ENCODE measurements at places on chromosomes 5 and 9. TPM values are rescaled to one million over a fixed set of nuclear protein-coding genes. Genes with fewer than 3 reads are reported as not detected.

- no peaks in the 10 kb centered on the region for H3K27me3 ChIP-seq
- DNase-seq, result no peak
- peaks cover 40% of the 10 kb centered on the region for H3K4me1 ChIP-seq
- no peak overlapping the region for H3K27ac ChIP-seq
- H3K4me3 ChIP-seq, result no peak overlapping the region
- H3K36me3 ChIP-seq, result no peaks in the 10 kb centered on the region
Observed at GRCh38 chr9:21688108-21689102, 114.0 kb upstream of the MTAP start.

DNA sequence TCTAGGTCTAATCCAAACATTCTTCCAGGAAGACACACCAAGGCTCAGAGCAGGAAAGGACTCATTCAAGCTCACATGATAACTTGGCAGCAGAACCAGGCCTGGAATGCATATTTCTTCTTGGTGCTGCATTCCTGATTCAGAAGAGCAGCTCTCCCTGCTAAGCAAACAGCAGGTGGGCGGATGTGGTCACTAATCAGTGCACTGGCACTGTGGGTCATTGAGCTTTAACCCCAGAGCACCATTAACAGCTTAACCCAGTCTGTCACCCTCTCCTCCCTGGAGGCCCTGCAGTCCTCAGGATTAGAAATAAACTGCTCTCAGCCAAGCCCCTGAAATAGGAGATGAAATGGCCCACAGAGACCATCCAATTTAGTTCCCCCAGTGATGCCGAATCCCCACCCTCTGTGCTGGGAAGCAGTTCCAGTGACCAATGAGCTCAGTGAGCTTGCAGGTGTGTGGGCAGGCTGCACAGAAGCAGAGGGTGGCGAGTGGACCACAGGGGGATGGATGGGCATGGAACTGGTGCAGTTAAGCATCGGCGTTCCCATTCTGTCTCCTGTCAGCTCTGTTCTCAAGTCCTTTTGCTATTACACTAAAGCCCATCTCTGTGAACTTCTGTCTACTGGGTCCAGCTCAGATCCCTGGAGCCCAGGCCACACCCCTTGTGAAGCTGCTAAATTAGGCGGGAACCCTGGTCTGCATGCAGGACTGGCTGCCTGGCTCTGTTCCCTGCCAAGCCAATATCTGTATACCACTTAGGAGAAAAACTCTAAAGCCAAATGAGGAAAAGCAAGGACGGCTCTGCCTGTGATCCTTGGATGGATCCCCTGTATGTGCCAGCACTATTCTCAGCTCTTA is 16.6 kb upstream of the MEGF9 start:
- no peaks in the 10 kb centered on the region for H3K27me3 ChIP-seq
- H3K36me3 ChIP-seq, result no peaks in the 10 kb centered on the region
- no peak overlapping the region for H3K4me3 ChIP-seq
- H3K27ac ChIP-seq, result no peak overlapping the region
- DNase-seq, result no peak

DDX41 gene
- total RNA-seq, result 143 TPM

F2RL1 gene
- total RNA-seq, result 2.9 TPM

DNA sequence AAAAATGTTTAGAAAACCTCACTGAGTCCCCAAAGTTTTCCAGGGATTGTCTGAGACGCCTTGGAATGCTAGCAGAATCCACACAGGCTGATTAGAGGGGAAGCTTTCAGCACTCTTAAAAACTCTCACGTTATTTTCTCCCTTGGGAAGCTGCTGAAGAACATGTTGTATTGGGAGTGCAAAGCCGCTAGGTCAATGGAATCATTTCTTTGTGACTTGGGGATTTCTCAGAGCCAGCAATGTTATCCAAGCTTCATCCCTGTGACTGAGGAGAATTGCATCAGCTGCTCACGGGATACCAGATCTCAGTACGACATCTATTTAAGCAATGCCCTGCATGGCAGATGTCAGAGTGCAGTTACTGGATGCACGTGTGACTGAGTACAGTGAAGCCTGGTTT is 426.4 kb upstream of the MPDZ start:
- H3K27ac ChIP-seq, result no peak overlapping the region
- H3K27me3 ChIP-seq, result no peaks in the 10 kb centered on the region
- H3K4me1 ChIP-seq, result no peaks in the 10 kb centered on the region
- no peaks in the 10 kb centered on the region for H3K36me3 ChIP-seq

ELOVL7 gene
- 0.34 TPM for total RNA-seq

DNA sequence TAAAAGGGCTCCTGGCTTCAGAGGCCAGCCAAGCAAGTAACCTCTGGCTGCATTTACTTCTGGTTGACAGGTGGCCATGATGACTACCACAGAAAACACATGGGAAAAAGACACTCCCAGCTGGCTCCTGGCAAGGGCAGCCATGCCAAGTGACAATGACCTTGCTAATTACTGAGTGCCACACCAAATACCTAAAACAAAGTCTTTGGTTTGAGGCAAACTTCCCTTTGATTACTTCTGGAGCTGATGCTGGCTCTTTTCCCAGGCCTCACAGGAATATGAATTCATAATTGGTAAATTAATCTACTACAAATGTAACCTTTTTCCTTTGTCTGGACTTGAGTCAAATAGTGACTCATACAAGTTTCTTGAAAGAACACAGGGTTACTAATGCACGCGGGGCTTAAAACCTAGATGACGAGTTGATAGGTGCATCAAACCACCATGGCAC is 61.0 kb downstream of the LPAR1 start:
- DNase-seq, result no peak
- no peaks in the 10 kb centered on the region for H3K4me1 ChIP-seq
- H3K36me3 ChIP-seq, result no peaks in the 10 kb centered on the region
- H3K27me3 ChIP-seq, result no peaks in the 10 kb centered on the region

FAT2 gene
- total RNA-seq, result not detected

DNA sequence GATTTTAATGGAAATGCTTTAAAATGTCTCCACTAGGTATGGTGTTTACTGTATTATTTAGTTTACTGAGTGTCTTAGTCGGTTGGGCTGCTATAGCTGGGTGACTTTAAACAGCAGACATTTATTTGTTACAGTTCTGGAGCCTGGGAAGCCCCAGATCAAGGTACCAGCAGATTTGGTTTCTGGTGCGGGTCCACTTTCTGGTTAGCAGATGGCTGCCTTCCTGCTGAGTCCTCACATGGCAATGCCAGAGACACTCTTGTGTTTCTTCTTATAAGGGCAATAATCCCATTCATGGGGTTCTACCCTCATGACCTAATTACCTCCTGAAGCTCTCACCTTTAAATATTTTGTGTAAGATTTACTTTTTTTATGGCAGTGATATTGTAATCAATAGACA is 715 bp upstream of the OR1J4 start:
- no peaks in the 10 kb centered on the region for H3K36me3 ChIP-seq
- no peak for DNase-seq
- peaks cover 21% of the 10 kb centered on the region for H3K27me3 ChIP-seq
- H3K27ac ChIP-seq, result no peak overlapping the region

DNA sequence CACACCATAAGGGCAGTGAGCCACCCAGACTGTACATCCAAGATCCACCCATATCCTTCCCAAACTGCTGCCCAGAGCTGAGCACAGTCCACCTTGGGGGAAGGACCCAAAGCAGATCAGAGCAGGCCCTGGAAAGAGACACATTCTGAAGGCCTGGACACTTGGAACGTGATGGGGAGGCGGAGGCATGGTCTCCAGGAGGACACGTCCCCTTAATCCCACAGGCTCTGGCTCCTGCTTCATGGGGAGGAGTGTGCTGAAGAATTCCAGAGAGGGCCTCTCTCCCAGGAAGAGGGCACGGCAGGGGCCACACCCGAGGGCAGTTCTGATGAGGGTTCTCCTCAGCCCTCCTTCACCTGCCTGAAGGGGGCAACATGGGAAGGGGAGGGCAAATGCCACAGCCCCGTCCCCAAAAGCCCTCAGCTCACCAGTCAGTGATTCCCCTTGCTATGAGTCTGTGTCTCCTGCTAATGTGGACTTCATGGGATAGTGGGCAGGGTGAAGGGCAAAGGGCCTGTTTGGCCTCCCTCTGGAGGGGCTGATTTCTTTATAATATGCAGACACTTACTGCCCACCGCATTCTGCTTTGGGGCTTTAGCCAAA is 276.8 kb downstream of the ENC1 start:
- no peak overlapping the region for H3K4me3 ChIP-seq
- no peak for DNase-seq
- H3K27ac ChIP-seq, result no peak overlapping the region
- peaks cover 1% of the 10 kb centered on the region for H3K27me3 ChIP-seq

- peaks cover 66% of the 10 kb centered on the region for H3K27me3 ChIP-seq
- DNase-seq, result no peak
- H3K4me3 ChIP-seq, result peak overlapping the region; percentile 8
- H3K4me1 ChIP-seq, result peaks cover 22% of the 10 kb centered on the region
- H3K27ac ChIP-seq, result no peak overlapping the region
Observed at GRCh38 chr9:972501-973294, 3.8 kb upstream of the DMRT3 start.

- no peak for DNase-seq
- no peak overlapping the region for H3K4me3 ChIP-seq
- no peak overlapping the region for H3K27ac ChIP-seq
- H3K27me3 ChIP-seq, result no peaks in the 10 kb centered on the region
- no peaks in the 10 kb centered on the region for H3K36me3 ChIP-seq
Observed at GRCh38 chr9:70902692-70903131, 218.7 kb downstream of the TRPM3 start.

DNA sequence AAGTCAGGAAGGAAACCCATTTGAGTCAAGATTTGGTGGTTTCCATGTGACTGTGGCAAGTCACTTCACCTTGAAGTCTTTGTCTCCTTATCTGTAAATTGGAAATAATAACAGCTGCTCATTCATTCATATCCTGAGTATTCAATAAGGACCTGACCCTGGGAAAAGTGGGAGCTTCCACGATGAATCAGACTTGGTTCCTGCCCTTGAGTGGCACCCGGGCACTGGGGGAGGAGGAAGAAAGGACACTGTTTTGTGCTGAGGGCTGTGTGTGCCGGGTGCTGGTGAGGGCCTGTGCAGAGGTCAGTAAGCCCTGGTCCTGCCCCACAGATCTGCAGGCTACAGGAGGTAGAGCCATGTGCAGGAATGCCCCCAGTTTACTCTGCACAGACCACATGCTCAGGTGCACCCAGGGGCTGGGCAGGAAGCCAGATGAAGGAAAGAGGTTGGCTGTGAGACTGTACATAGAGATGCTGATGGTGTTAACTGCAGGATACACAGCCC is 6.8 kb downstream of the NDST1 start:
- H3K4me3 ChIP-seq, result no peak overlapping the region
- H3K27ac ChIP-seq, result no peak overlapping the region
- H3K36me3 ChIP-seq, result no peaks in the 10 kb centered on the region
- no peaks in the 10 kb centered on the region for H3K27me3 ChIP-seq
- H3K4me1 ChIP-seq, result no peaks in the 10 kb centered on the region
- DNase-seq, result no peak

DNA sequence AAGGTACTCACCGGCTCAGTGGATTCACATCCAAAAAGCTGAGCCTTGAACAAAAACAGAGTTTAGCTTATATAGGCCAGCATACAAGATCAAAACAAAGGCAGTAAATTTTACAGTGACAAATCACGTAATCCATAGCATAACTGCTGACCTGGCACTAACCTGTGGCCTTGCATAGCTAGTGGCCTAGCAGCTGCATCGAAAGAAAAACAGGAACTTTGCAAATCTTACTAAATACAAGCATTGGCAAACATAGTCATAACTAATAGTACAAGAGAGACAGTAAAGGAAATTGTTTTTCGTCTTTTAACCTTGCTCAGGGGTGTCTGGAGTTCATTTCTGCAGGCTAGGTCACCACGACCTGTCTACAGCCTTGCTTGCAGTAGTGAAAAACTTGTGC is 4.8 kb downstream of the HSDL2 start:
- H3K36me3 ChIP-seq, result no peaks in the 10 kb centered on the region
- no peak overlapping the region for H3K4me3 ChIP-seq
- H3K27me3 ChIP-seq, result no peaks in the 10 kb centered on the region
- no peak for DNase-seq
- H3K4me1 ChIP-seq, result peaks cover 16% of the 10 kb centered on the region

NMUR2 gene
- not detected for total RNA-seq

DNA sequence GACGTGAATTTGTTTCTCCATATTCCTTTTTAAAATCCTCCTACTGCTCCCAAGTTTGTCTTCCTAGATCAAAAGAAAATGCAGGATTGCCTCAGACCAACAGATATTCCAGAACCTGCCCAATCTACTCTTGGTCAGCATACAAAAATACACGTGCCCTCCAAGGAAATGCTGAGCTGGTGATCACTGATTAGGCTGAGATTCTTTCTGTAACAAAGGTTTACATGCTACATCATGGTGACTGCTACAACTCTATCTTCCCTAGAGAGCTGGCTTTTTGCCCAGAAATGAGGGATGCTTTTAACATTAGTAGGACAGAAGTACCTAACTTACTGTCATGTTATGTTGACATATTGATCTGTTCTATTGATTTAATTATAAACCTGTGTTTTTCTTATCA is 35.5 kb downstream of the OR2Y1 start:
- H3K36me3 ChIP-seq, result no peaks in the 10 kb centered on the region
- peaks cover 4% of the 10 kb centered on the region for H3K27me3 ChIP-seq
- H3K4me3 ChIP-seq, result no peak overlapping the region
- H3K4me1 ChIP-seq, result no peaks in the 10 kb centered on the region
- no peak overlapping the region for H3K27ac ChIP-seq

DNA sequence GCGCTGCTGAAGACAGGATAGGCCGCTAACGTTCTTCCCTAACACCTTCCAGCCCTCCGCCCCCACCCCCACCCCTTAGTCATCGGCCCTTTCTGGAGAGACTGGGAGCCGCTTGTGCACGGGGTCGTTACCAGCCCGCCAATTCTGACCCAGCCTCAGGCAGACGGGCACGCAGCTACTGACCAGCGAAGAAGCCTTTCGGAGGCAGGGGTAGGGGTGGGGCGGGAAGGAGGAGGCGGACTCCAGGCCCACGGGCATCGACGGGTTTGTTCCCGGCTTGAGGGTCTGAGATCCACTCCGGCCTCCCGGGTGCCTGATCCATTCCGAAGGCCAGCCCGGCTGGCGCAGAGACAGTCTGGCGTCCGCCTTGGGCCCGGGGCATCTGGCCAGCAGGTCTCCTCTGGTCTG is 729 bp upstream of the HAND1 start:
- H3K4me1 ChIP-seq, result peaks cover 49% of the 10 kb centered on the region
- no peak overlapping the region for H3K4me3 ChIP-seq
- H3K27me3 ChIP-seq, result peaks cover 81% of the 10 kb centered on the region
- no peak overlapping the region for H3K27ac ChIP-seq

GRCh38 chr5:107388141-107388861 is 282.4 kb downstream of the EFNA5 start:
- H3K4me1 ChIP-seq, result peaks cover 27% of the 10 kb centered on the region
- H3K4me3 ChIP-seq, result no peak overlapping the region
- no peaks in the 10 kb centered on the region for H3K36me3 ChIP-seq
- H3K27me3 ChIP-seq, result no peaks in the 10 kb centered on the region

DNA sequence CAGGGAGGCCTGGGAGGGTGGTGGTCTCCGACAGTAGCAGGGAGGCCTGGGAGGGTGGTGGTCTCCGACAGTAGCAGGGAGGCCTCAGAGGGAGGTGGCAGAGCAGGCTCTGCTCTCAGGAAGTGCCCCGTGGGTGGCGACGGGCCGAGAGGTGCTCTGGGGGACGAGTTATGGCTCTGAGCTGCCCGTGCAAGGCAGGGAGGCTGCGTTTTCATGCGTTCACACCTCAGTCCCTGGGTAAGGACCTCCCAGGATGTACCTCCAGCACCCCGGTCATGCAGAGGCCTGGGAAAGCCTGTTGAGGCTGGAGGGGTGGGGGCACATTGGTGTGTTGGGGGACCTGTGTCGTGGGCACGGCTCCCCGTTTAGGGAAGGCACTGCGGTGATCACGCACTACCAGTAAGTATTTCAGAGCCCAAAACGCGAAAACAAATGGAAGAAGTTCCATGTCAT is 37.4 kb upstream of the CLPTM1L start:
- H3K36me3 ChIP-seq, result no peaks in the 10 kb centered on the region
- H3K4me3 ChIP-seq, result no peak overlapping the region
- H3K27me3 ChIP-seq, result peaks cover 2% of the 10 kb centered on the region
- no peak overlapping the region for H3K27ac ChIP-seq
- no peak for DNase-seq
- H3K4me1 ChIP-seq, result peaks cover 27% of the 10 kb centered on the region

PCDHGA11 gene
- 0.05 TPM for total RNA-seq

KIF12 gene
- total RNA-seq, result not detected
